ENCODE measurements at places on chromosomes 3 and 15.

DNA sequence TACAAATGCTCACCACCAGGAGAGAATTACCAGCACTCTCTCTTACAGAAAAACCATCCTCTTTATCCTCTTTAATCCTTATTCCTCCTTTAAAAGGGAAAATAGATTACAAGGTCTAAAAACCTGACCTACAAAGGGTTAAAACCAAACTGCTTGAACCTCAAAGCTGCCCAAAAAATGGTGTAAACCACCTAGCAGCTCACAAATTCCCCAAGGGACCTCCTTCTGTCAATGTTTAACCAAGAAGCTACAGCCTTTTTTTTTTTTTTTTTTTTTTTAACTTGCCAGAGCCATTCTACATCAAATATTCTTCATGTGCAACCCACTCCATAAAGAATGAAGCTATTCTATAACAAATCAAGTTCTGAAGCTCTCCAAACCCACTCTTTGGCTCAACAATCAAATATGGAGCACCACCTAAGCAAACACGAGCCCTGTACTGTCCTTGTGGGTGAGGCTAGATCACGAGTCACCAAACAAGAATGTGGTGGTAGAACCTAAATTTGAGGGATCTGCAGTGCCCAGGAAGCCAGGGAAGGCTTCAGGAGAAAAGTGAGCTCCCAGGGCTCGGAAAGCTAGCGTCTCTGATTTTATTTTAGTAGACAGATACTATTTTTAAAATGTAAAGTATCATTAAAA lies 20.1 kb downstream of the OSBPL10 start:
- no peak for DNase-seq

DNA sequence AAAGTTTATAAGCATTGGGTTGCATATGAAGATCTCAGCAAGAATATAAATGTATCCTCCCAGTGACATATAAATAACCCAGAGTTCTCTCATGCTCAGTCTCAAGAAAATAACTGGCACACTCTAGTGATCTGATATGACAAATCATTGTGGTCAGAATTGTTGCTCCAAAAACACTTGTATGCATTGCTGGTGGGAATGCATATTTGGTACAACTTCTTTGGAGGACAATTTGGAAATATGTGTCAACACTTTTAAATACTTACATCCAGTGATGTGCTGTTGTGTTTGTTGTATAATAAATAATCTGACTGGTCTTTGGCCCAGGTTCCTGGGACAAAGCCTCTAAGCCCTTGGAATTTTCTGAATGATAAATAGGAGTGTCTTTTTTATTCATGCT lies 66.7 kb upstream of the STT3B start:
- DNase-seq: no peak

- DNase-seq: no peak
Measured at GRCh38 chr3:183449791-183450190, 21.4 kb upstream of the MCF2L2 start.

DNA sequence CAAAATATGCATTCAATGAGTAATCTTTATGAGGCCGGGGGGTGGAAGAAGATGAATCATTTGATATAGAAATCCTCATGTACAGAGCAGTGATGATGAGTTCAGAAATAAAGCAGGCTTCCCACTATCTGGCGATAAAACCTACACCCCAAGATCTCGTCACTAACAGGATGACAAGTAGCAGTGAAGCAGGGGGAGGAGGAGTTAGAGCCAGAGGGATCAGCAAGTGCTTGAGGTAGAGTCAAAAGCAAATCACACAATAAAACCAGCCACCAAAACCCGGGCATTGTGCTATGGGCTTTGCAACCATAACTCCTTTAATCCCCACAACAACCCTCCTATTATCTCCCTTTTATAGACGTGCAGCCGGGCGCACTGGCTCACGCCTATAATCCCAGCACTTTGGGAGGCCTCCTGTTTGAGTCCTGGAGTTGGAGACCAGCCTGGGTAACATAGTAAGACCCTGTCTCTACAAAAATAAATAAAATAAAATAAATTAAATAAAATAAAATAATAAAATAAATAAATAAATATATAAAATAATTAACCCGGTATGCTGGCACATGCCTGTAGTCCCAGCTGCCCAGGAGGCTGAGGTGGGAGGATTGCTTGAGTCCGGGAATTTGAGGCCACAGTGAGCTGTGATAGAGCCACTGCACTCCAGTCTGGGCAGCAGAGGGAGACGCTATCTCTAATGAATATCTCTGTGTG lies 53.0 kb downstream of the STARD5 start:
- no peak for DNase-seq

GRCh38 chr3:125051715-125052581 lies 3.8 kb downstream of the HEG1 start:
- no peak for DNase-seq

DNA sequence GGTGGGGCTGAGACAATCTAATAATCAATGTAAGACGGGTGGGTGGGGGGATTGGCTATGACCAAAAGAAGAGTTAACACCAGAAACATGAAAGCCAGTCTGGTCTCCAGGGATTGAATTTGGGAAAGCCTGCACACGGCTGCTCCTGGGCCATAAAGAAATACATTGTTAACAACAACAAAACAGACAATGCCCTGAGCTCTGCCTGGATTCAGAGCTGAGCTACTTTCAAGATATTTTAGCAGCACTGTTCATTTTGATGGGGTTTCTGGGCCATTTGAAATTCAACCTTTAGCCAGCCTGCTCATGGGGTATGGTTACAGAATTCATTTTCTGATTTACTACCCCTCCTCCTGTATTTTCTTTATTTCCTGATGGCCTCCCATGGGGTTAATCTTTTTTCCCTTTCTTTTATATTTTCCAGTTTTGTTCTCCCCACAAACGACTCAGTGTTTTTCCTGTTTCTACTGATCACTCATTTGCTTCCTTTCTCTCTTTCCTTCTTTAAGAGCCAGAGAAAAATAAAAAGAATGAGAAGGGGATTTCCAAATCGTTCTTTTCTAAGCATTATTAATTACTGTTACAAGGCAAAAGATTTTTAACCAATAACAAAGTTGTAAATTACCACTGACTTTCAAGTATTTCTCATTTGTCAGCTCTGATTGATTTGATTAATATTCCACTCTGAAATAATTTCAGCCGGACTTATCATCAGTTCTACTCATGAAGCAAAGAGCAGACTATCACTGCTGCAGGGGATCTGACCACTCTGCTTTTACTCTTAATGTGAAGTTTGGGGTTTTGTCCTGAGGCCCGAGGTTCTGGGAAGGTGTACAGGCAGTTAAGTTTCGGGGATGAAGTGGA lies 19.6 kb downstream of the NR2F2 start:
- DNase-seq: no peak

DNA sequence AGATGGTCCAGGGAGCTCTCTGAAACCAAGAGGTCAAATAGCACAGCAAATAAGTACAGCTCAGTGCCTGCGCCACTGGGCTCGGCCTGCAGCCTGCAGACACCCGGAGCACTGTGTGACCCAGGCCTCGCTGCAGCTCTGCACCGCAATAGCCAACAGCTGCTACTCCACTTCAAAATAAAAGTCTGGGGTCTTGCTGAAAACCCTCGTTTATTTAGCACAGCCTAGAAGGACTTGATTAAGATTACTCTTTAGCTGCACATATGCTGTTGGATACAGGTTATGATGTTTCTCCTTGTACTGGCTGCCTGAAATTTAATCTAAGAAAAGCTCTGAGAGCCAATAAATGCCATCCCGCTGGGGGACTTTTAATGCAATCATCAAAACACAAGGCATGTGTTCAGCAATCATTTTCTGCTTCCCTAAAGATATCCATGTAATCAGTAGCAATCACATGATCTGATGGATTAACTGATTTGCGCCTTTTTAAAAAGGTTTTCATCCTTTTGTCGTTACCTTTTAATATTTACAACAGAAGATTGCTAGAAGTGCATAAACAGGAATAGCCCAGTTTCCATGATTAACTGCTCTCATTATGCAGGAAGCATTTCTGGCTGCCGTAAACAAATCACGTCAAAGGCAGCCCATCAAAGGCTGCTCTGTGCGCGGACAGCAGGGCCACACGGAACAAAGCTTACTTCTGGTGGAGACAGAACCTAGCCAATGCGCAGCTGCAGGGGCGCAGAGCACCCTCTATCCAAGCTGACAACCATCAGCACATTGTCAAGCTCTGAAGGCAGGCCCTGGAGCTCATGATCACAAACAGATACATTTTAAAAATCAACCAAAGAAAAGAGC lies 58.8 kb downstream of the CLASP2 start:
- DNase-seq: peak; percentile 36

GRCh38 chr3:152309535-152310307 lies 41.0 kb downstream of the MBNL1 start:
- DNase-seq: no peak

DNA sequence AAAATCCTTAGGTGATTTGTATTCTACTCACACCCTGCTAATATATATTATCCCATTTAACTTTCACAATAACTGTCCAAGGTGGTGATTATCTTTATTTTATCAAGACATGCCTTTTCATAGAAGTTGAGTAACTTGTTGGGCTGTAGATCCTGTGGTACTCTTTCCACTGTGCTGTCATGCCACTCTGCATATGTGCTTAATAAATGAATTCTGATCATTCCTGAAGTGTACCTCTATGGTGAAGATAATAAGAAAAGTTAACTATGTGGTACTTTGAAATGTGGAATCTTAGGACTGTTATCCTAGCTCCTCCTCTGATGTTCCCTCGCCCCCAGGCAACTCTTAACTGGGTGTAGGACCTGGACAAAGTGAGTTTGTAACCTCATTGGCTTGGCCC lies 5.2 kb downstream of the SNRK start:
- DNase-seq: no peak

DNA sequence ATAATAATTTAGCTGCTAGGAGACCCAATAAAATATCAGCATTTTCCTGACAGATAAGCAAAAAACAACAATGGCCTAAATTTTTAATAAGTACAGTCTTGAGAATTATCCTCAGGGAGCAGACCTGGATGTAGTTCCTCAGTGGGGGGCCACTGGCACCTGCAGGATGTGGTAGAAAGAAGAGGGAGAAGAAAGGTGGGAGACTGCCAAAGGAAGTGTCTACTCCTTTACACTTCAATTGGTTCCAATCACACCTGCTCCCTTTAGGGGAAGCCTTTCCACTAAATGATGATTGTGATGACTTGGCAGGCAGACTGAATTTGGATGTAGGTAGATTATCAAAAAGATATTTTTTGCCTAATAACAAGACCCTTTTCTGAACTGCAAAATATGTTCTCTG lies 353.0 kb upstream of the SATB1 start:
- no peak for DNase-seq

GRCh38 chr3:133038731-133039375 lies 662 bp downstream of the TMEM108 start:
- DNase-seq: no peak

DNA sequence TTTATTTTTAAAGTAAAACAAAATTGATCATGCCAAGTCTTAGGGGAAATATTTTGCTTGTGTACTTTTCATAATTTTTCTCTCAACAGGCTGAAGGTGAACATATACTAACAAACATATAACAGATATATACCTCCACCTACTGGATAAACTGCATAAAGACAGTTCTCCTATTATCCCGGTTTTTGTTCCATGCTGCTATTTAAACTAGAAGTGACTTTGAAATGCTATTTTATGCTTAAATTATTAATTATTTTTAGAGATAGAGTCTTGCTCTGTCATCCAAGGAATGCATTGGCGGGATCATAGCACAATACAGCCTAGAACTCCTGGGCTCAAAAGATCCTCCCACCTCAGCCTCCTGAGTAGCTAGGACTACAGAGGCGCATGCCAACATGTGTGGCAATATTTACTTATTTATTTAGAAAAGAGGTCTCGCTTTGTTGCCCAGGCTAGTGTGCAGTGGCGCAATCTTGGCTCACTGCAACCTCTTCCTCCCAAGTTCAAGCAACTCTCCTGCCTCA lies 49.8 kb downstream of the ST3GAL6 start:
- peak; percentile 74 for DNase-seq

DNA sequence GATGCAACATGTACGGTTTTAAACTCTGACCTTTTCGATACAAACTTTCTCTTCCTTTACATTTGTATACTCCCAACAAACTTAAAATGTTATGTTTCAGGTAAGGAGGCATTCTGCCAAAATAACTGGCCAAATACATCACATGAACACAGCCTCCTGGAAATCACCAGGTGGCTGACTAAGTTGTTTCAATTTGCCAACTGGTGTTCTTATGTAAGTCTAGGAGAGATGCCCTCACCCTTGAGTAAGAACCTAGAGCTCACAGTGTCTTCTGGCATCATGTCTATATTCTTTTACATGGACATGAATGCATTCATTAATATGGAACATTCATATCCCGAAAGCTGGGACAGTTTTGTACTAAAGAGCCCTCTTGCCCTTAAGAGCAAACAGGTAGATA lies 341.1 kb upstream of the NR2F2 start:
- DNase-seq: no peak

DNA sequence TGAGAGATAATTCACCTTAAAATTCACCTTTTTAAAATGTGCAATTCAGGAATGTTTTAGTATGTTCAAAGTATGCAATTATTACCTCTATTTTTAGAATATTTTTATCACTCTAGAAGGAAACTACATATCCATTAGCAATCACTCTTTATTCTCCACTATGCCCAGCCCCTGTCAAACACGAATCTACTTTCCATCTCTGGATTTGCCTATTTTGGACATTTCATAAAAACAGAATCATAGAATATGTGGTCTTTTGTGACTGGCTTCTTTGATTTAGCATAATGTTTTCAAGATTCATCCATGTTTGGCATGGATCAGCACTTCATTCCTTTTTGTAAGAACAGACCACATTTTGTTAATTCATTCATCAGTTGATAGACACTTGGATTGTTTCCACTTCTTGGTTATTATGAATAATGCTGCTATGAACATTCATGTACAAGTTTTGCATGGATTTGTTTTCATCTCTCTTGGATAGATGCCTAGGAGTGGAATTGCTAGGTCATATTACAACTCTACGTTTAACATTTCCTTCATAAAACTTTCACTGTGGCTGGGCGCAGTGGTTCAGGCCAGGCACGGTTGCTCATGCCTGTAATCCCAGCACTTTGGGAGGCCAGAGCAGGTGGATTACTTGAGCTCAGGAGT lies 12.7 kb downstream of the HMCES start:
- DNase-seq: no peak

- no peak for DNase-seq
Measured at GRCh38 chr15:27870320-27870719, 228.8 kb downstream of the OCA2 start.

DNA sequence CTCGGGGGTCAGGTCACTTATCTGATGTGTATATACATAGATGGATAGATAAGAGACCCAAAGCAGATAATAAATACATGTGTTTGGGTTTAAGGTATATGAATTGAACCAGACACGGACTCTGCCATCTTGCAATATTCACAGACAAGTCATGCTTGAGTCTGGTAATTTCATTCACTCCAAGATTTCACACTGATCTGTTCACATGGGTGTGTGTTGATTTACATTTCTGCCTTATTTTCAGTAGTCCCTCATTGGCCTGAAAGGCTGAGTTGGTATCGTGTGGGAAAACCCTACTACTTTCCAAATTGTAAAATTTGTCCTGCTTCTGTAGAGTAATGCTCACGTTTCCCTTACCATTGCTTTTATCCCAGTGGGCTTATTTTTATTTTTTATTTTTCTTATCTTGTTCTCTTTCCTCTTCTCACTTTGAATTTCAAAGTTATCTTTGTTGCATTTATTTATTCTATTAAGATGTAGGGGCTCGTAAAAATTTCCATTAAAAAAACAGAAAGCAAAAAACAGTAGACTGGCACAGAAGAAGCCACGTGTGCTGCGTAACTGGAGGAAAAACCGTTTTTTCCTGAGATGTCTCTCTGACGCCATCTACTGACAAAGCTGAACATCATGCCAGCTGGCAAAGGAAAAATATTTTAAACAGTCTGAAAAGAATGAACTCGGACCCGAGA lies 10.8 kb upstream of the MFSD1 start:
- DNase-seq: peak; percentile 95
